CD4-positive, alpha-beta T cell treated with Interleukin-15 for 4 hours (primary cell): ENCODE measurements at places on chromosomes 6 and 20.

DNA sequence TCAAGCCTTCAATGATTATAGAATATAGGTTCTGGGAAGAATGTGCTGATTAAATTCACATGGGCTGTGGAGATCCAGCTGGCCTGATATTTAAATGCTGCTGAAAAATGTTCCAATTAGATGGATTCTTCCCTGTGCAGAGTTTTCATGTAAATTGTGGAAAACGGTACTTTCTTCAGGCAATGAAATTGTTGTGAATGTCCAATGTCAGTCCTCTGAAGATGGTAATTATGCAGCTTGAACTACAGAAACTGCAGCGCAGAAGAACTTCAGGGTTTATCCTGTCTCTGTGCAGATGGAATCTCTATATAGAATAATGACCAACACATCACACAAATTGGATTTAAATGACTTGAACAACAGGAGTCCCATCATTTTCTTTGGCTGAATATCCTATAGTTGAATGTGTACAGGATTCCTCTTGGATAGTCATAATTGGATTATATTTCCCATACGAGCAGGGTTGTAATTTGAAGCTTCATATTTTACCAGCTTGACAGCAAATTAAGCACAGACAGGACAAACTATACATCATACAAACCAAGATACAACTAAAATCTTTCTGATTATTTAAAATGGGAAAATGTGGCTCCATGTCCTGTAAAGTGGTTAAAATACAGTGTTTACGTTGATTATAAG, 82.3 kb downstream of the CAP2 start:
- DNase-seq, result no peak

DNA sequence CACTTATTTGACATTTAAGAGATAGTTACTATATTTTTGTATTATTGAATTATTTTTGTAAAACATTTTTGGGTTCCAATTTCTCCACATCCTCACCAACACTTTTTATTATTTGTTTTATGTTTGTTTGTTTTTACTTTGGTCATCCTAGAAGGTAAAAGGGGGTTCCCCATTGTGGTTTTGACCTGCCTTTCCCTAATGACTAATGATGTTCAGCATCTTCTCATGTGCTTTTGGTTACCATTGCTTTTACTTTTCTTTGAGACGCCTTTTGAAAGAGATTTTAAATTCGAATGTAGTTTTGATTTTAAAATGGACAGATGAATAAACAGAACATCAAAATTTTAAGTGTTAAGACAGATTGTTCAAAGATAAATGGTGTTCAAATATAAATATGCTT, 46.9 kb downstream of the AK9 start:
- no peak for DNase-seq

GRCh38 chr20:9280666-9281065, 211.8 kb downstream of the PLCB4 start:
- DNase-seq, result no peak

DNA sequence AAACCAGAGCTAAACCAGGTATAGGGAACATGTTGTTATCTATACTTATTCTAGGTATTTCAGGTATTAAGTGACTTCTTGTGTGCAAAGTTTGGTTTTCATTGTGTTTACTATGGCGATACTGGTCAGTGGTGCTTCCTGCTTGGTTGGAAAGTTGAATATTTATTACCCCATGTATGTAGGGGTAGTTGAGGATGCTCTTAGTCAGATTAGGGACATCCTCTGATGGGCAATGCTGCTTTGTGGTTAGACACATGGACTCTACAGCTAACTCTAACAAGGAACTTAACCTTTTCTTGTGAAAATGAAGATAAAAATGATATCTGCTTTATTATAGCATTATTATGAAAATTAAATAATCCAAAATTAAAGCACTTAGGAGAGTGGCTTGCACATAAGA, 44.1 kb upstream of the ENPP1 start:
- DNase-seq, result no peak

DNA sequence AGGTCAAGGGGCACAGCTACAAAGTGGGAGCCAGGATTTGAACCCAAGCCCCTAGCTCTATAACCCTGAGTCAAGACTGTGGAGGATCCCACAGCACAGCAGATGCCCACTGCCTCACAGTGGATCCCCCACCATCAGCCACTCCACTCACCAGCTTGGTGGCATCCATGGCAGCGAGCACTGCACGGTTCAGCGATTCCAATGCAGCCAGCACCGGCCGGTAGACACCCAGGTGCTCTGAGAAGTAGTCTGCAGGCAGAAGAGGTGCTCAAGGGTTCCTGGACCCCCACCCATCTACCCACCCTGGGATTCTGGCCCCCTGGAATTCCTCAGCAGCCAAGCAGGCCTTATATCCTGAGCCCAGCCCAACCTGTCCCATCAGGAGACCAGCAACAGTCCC, 2.5 kb downstream of the ACTL10 start:
- DNase-seq, result no peak

- DNase-seq, result no peak
Measured at GRCh38 chr20:32477594-32478512, 107.3 kb downstream of the NOL4L start.

- DNase-seq, result no peak
Measured at GRCh38 chr6:28005975-28006374, 48.9 kb downstream of the OR2B6 start.

DNA sequence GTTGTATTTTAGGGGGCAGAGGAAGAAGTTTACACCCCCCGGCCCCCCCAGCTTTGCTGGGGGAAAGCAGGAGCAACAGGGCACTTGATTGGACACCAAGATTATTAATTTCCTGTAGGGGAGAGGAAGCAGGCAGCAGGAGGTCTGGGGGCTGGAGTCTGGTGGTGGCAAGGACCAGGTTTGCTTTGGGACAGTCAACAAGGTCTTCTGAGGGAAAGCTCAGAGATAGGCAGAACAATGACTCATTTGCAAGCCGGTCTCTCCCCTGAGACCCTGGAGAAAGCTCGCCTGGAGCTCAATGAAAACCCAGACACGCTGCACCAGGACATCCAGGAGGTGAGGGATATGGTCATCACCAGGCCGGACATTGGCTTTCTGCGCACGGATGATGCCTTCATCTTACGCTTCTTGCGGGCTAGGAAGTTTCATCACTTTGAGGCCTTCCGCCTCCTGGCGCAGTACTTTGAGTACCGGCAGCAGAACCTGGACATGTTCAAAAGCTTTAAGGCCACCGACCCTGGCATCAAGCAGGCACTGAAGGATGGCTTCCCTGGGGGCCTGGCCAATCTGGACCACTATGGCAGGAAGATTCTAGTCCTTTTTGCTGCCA, 1.6 kb downstream of the CLVS2 start:
- DNase-seq, result no peak

DNA sequence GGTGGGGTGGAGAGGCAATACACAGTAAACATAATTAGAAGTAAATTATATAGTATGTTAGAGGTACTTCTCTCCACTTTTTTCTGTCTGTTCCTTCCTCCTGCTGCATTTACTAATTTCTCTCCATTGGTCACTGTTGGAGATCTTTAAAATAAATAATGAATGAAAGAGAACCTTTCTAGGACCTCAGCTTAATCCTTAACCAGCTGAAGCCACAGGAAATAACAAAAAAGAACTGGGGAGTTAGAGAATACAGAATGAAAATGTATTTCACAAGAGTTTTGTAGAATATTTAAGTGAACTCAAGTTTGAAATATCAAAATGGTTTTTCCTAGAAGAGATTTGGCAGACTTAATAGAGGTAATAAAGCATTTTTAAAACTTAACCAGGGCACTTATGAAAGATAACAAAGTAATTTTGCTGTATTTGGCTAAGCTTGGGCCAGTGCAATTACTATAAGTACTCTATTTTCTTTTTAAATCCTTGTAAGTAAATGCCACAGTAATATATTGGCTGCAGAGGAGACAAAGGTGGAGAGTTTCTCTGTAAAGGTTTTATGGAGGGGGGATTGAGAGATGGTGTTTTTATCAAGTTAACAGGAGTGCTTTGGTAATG, 405.0 kb downstream of the CDKAL1 start:
- no peak for DNase-seq

DNA sequence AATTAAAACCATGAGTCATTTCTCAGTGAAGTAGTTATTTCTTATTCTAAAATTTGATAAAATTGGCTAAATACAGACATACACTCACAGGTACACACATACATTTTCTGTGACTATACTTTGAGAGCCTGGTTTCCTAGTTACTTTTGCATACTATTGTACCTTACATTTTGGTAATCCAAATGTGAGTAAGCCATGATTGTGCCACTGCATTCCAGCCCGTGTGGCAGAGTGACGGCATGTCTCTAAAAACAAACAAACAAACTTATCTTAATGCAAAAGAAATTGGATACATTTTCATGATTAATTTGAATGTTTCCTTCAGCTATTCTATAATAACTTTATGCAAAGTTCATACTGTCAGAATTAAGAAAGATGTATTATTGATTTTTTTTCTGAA, 628.8 kb downstream of the GRIK2 start:
- no peak for DNase-seq

GRCh38 chr20:19141998-19142397, 70.4 kb upstream of the SLC24A3 start:
- no peak for DNase-seq

DNA sequence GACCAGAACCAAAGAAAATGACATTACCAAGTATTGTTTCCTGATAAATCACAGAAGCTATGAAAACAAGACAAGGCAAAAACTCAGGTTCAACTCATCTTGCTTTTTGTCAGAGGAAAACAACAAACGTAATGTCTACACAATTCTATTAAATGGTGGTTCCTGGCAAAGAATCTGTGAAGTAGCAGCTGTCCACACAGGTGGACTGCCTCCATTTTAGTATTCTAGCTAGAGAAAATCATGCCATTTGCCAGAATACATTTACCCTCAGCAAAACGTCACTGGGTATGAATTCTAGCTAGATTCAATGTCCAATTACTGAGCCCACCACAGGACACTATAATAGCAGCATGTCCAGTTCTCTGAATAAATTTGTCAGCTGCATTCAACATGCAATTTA, 125.4 kb downstream of the ADGRB3 start:
- DNase-seq, result no peak

- DNase-seq, result no peak
Measured at GRCh38 chr6:62175195-62175594, 110.8 kb downstream of the KHDRBS2 start.

DNA sequence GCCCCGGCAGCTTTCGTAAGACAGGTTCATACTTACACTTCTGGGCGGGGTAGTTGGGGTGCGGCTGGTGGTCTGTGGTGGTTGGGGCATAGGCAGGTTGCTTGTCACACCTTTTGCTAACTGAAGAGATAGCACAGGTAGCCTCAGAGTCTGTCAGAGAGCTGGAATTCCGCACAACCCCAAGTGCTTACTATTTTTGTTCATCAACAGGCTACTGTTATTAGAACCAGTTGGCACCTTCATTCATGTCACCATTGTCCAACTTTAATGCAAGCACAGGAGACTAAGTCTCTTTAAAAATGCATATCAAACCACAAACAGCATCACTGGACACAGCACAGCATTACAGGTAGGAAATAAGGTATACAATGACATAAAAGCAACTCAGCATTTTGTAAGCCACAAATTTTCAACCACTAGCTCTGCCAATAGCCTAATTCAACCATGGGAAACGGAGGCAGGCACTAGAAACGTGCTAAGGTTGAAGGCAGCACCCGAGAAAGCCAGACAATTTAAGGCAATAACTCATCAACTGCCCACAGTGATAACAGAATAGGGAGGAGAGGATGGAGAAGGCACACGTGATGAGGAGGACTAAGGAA, 143.8 kb downstream of the ZMYND8 start:
- no peak for DNase-seq

DNA sequence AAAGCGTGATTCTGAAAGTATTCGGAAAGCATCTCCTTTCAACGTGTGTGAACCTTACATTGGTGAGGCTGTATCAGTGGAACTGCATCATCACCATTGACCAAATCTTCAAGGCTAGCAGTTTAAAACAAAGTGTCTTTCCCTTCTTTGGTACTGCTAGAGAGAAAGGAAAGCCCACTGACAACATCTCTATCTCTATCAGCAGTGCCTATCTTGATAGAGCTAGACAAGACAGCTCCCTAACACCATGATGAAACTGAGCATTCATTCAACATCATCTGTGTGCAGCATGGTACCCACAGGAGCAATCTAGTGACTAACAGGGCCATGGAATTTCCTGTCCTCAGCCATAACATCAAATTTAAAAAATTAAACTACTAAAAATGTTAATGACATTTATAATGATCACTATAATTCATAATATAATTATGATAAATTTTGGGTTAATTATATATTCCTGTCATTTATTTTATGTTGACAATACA, 31.5 kb upstream of the EDN1 start:
- no peak for DNase-seq

- DNase-seq, result no peak
Measured at GRCh38 chr6:10742251-10742650, 5.4 kb upstream of the TMEM14B start.

DNA sequence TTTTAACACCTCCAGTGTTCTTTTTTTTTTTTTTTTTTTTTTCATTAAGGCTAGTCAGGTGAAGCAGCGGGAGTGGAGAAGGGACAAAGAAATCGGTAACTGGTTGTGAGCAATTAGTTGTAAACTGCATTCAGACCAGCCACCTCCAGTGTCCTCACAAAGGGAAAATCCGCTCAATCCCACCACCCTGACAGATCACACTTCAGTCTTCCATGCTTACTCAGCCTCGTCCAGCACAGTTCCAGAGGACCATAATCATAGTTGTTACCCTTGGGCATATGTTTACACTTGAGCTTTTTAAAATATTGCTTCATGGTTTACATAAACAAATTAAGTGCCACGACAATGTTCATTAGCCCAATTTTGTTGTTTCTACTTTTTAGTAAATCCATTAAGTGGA, 10.2 kb downstream of the DYNLRB1 start:
- no peak for DNase-seq

DNA sequence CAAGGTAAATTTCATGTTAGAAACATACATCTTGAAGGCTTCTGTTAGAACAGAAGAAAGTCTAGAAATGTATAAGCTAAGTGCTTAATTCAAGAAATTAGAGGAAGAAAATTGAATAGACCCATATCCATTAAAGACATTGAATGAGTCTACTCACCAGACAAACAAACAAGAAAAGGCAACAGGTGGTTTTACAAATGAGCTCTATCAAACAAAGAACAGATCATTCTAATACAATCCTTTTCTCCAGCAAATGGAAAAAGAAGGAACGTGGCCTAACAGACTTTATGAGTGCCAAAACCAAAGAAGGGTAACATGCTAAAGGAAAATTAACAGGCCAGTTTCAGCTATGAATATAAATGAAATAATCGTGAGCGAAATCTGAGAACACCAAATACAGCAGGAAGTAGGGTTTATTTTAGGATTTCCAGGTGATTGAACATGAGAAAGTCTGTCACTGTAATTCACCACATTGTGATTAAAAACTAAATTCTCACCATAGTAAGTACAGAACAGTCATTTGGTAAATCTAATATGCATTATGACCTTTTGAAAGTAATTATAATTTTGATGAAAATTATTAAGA, 22.6 kb downstream of the MTHFD1L start:
- no peak for DNase-seq

DNA sequence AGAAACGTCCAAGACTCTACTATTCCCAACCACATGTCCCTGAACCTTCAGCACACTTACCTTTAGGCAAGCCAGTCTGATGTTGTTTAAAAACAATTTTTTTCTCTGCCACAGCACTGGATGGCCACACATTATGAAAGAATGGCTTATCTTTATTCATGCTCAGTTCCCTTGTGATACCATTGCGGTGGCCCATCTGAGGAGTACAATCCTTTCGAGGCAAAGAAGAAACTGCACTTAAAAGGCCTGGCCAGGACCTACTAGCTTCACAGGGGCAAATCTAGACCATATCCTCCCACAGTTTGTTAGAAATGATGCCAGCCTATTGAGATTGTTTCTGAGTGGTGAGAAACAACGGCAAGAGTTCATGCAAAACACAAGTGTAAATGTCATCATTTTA, 88.4 kb upstream of the PLEKHG1 start:
- no peak for DNase-seq

- no peak for DNase-seq
Measured at GRCh38 chr6:2900221-2900807, 2.8 kb downstream of the SERPINB9 start.
